Stimulated activated CD4-positive, alpha-beta T cell treated with anti-CD3 and anti-CD28 coated beads, Interleukin-2, amount 100 ng/mL, for 24 hours (primary cell): ENCODE measurements at places on chromosomes 5 and 9.
A peak's percentile ranks its signal among the peaks of the same experiment; 100 is the strongest.

DNA sequence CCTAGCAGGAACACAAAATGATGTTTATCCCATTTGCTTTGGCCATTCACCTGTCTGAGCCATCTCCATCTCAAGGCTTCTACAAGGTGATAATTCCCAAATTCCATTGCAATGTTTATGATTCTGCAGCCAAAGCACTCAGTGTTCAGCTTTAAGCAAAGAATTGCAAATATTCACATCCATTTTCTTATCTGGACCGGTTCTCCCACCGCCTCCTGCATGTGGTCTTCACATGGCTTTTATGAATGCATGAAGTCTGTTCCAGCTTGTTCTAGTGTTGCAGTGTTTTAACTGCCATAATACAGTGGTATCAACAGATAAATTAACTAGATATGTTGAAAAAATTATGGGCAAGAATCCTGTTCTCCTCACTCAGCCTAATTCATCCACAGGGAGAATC, 443.0 kb upstream of the KLF4 start:
- no peak for DNase-seq

GRCh38 chr5:93378073-93378472, 202.9 kb downstream of the NR2F1-AS1 start:
- DNase-seq = no peak

DNA sequence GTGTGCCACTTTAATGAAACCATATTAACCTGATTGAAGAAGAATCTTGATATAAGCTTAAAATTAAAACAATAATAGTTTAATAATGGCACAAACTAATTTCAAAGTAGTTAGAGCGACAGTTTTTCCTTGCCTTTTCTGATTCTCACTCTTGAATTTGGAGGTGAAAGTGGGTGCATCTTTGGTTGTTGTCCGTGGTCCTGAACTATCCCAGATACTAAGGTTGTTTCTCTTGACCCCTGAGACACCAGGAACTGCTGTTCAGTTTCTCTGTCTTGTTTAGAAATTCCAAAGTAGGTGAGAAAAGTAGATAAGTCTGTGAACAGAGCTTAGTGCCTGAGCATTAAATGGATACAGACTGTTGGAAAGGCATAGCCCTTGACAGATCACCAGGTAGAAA, 274.7 kb downstream of the FBXL7 start:
- no peak for DNase-seq

DNA sequence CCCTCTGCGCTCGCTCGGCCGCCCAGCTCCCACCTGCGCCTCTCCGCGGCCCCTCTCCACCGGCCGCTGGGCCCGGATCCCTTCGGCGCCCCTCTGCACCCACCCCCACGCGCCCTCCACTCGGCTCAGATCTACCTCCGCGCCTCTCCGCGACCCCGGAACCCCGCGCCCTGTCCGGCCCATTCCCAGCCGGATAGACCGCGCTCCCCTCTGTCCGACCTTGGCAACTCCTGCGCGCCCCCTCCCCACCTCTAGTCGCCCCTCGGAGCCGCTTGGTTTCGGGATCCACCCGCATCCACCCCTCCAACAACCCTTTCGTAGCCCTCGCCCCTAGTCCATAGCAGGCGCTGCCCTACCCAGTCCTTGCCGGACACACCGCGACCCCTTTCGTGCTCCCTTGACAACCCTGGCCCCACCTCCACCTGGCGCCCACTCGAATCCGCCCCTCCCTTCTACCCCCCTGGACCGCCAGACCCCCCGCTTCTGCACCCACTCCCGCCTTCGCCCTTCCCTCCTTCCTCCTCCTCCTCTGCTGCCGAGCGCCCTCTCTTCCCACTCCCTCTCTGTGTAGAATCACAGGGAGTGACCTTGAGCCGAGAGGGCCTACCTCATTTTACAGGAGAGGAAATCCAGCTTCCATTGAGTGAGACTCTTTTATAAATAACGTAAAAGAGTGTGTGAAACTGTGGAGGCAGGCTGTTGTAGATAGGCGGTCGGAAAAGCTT, 525 bp upstream of the AK3 start:
- DNase-seq = peak; percentile 17

GRCh38 chr9:7083192-7083591, 325.4 kb downstream of the KDM4C start:
- DNase-seq = no peak

DNA sequence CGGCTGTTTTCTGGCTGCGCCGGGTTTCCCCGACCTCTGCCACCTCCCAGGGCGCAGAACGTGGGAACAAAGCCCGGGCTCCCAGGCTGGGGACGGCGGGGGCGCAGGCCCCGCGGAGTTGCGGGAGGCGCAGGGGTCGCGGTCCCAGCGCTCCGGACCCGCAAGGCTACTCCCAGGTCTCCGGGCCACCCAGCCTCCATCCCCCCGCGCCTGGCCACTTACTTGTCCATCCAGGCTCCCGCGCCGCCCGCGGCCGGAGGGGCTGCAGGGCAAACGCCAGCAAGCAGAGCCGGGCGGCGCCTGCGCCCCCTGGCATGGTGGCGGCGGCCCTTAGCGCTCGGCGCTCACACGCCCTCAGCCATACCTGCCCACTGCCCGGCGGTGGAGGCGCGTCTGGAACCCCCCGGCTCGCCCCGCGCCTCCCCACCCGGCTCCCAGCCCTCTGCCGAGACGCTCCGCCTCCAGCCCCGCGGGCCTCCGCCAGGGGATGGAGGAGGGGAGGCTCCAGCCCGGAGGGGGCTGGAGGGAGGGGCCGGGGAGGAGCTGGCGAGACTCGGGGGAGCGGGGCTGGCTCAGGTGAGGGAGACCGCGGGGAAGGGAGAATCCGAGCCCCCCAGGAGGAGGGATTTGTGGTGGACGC, at the start of gene ADAM19:
Gene ADAM19 (minus strand): TSS at position 395 of the 640 bp plus-strand sequence. CDS start 79 bp downstream, at position 316.
- peak; percentile 66 for DNase-seq

GRCh38 chr5:54458221-54458620, 2.7 kb downstream of the HSPB3 start:
- DNase-seq = no peak

GRCh38 chr9:101018467-101018866, 10.1 kb upstream of the PLPPR1 start:
- DNase-seq = no peak

GRCh38 chr9:88049677-88050307, 75.5 kb upstream of the CDK20 start:
- no peak for DNase-seq

DNA sequence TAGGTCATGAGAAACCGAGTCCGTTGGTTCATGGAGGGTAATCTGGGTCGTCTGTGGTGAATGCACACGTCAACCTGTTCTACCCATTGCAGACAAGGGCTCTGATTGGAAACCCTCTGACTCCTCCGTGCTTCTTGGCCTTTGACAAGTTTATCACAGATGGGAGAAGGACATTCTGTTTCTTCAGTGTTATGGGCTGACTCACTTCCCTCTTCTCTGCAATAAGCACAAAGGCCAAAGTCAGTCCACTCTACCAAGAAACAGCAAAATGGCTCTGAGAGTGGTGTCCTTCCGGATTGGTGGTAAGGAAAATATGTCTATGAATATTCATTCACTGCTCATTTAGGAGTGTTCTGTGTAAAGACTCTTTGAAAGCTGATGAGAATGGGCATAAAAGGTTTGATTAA, 89.3 kb downstream of the FEM1C start:
- DNase-seq = no peak

GRCh38 chr5:150541397-150541675, 33.4 kb downstream of the NDST1 start:
- no peak for DNase-seq

DNA sequence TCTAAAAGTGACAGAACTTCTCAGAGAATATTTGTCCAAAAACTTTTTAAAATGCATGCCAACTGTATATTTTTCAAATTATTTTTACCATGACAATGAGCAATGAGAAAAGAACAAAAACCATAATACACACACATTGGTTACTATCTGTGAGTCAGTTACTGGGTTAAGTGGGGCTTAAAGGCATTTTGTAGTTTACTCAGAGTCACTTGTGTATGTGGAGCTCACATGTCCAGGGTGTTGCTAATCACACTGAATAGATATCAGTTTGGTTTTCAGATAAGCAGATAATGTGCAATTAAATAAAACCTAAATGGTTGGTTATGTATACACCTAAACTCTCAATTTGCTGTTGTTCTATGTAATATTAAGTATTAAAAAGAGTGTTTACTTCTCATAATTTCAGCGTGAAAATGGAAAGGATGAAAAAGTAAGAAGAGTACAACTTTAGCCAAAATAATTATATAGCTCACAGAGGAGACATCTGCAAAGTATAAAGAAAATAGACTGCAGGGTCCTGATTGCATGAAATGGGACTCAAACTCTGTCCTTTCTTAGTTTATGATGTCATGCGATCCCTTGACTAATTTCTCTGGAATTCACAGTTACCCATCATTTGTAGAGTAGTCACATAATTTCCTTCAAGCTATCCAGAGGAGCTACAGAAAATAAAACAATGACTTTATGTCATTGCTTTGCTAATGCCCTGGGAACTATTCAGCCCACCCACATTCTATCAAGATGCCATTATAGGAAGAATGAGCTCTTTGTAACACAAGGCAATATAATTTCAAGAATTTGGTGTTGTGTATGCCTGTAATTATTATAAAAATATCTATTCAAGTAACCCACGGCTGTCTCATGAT, 388.0 kb upstream of the ZNF608 start:
- DNase-seq = no peak

DNA sequence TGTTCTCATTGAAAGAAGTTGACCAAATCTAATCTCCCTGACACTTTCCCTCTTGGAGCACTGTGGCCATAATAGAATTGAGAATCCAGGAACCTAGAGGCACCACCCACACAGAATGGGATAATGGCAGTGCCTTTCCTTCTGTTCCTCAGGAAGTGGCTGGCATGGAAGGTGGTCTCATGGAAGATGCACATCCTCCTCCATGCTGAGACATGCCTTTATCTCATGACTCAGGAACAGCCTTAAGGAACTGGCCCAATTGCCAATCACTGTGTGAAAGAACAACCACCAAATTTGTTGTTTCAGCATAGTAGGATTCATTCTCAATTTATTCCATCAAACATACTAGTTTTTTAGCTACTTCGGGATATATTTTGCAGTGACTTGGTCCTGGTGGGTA, 137.5 kb upstream of the RASGRF2 start:
- DNase-seq = no peak

DNA sequence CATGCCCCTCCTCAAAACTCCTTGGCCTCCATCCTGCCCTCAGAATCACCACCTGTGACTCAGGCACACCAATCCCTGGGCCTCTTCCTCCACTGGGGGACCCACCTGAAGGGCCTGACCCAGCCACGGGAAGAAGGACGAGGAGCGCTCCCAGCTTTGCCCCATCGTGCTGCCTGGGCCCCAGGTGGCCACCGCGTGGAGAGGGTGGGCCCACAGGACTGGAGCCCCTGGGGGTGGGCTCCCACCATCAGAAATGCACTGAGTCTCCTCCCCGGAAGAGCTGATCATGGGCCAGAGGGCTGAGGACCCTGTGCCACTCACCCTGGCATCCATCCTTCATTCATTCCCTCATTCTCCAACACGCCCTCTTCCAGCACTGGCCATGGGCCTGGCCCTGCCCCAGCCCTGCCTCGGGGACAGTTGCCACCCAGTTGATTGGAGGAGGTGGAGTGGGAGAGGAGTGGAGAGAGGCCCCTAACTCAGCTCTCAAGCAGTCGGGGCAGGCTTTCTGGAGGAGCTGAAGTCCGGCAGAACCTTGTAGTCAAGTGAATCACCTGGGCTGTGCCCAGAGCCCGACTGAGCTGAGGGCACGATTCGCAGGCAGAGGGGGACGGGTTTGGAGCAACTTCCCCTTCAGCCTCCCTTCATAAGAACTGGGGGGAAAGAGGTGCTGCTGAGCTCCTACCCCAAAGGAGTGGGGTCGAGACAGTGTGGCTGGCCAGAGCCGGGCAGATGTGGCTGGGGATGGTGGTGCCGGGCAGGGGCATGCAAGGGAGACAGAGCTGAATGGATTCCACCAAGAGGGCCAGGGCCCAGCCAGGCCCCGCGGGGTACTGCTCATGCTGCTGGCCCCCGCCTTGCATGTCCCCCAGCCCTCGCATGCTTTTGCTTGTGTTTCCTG, 29.6 kb downstream of the DNM1 start:
- DNase-seq = no peak

GRCh38 chr5:141951332-141951781, 6.6 kb downstream of the PCDH12 start:
- DNase-seq = no peak

GRCh38 chr9:132978451-132979131, at the start of gene GFI1B:
Gene GFI1B (plus strand): TSS chr9:132978694. CDS start chr9:132986679, 7,985 bp downstream.
- DNase-seq = no peak

GRCh38 chr9:127825319-127826051, 22.8 kb downstream of the FPGS start:
- no peak for DNase-seq

GRCh38 chr9:100437860-100438805, 11.2 kb downstream of the MSANTD3 start:
- peak; percentile 73 for DNase-seq

DNA sequence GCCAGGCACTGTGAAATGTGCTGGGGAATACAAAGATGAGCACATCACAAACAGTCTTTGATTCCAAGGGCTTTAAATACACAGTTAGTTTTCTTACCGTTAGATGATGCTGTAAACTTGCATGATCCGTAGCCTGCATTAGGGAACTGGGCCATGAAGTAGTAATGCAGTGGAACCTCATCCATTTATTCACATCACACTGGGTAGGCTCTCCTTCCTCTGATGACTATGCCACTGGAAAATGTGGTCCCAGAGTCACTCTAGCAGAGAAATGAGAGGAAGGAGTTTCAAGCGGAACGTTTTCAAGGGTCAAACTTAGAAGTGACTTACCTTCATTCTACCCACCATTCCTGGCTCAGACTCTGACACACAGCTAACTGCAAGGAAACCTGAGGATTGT, 26.4 kb downstream of the ZFAND5 start:
- no peak for DNase-seq

GRCh38 chr9:113543982-113544303, 80.4 kb downstream of the RGS3 start:
- DNase-seq = no peak

DNA sequence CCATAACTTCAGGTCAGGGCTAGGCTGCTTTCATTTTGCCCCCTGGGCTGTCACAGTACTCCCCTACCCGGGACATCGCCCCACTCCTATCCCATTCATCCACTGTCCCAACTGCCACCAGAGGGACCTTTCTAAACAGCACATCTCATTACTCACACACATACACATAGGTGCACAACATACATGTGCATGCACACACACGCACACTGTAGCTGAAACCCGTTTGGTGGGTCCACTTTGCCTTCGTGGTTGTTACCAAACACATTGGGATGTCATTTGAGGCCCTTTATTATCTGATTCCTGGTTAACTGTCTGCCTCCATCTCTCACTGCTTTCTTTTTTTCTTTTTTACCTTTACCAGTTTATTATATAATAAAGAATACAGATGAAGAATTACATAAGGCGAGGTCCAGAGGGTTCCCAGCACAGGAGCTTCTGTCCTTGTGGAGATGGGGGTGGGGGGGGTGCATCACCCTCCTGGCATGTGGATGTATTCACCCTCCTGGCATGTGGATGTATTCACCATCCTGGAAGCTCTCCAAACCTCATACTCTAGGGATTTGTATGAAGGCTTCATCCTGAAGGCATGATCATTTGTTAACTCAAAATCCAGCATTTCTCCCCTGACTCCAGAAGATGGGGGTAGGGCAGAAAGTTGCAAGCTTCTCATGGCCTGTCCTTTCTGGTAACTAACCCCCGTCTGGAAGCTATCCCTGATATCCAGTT, 186.0 kb downstream of the GOLPH3 start:
- DNase-seq = no peak
